Bronchial smooth muscle cell (primary cell): ENCODE measurements at places on chromosomes 6 and 20. TPM values are rescaled to one million over a fixed set of nuclear protein-coding genes. Genes with fewer than 3 reads are reported as not detected.

The HSPA12B gene
- 1.9 and 4.5 TPM in 2 replicates for total RNA-seq

The MCCD1 gene
- not detected in 2 replicates for total RNA-seq

The PPP1R16B gene
- total RNA-seq: under 0.01 TPM in 2 replicates

The SPDEF gene
- total RNA-seq: not detected in 2 replicates

The CITED2 gene
- total RNA-seq: 26.7 and 44.0 TPM in 2 replicates

The PHACTR1 gene
- under 0.01 and 0.34 TPM in 2 replicates for total RNA-seq

The CALHM4 gene
- not detected in 2 replicates for total RNA-seq

The CENPW gene
- 2.8 and 9.3 TPM in 2 replicates for total RNA-seq

The HLA-B gene
- total RNA-seq: 124 and 192 TPM in 2 replicates

The SLC44A4 gene
- 0.52 TPM in 1 of 2 replicates, not detected in the other for total RNA-seq

The PXT1 gene
- total RNA-seq: under 0.01 TPM in 1 of 2 replicates, not detected in the other

The SPATS1 gene
- total RNA-seq: 0.16 TPM in 1 of 2 replicates, not detected in the other

The TRAPPC3L gene
- 0.09 and 0.16 TPM in 2 replicates for total RNA-seq

The SYCP2 gene
- 0.17 and 0.63 TPM in 2 replicates for total RNA-seq

The MOCS1 gene
- total RNA-seq: 5.7 and 6.3 TPM in 2 replicates

The CLDN20 gene
- total RNA-seq: not detected in 2 replicates

The CYP39A1 gene
- 0.79 and 2.2 TPM in 2 replicates for total RNA-seq

The CNKSR3 gene
- 3.0 and 3.6 TPM in 2 replicates for total RNA-seq

The CST3 gene
- 164 and 269 TPM in 2 replicates for total RNA-seq

The SGK2 gene
- 0.43 TPM in 1 of 2 replicates, not detected in the other for total RNA-seq

The ZFP57 gene
- total RNA-seq: 2.8 TPM in 1 of 2 replicates, not detected in the other

The APMAP gene
- total RNA-seq: 75.8 and 96.0 TPM in 2 replicates

The CST5 gene
- total RNA-seq: not detected in 2 replicates

The DSP gene
- 0.16 and 0.86 TPM in 2 replicates for total RNA-seq

The SOBP gene
- total RNA-seq: 3.9 and 6.3 TPM in 2 replicates

The GINM1 gene
- 45.4 and 47.6 TPM in 2 replicates for total RNA-seq

The OOEP gene
- total RNA-seq: not detected in 2 replicates

The NOTCH4 gene
- total RNA-seq: 0.77 and 0.79 TPM in 2 replicates

The SCRT2 gene
- not detected in 2 replicates for total RNA-seq

The KCNK16 gene
- total RNA-seq: not detected in 2 replicates

The CD83 gene
- 1.9 and 2.5 TPM in 2 replicates for total RNA-seq

The KCNB1 gene
- under 0.01 and 0.17 TPM in 2 replicates for total RNA-seq
